ENCODE measurements at places on chromosomes 3 and 15. TPM values are rescaled to one million over a fixed set of nuclear protein-coding genes. Genes with fewer than 3 reads are reported as not detected.

DNA sequence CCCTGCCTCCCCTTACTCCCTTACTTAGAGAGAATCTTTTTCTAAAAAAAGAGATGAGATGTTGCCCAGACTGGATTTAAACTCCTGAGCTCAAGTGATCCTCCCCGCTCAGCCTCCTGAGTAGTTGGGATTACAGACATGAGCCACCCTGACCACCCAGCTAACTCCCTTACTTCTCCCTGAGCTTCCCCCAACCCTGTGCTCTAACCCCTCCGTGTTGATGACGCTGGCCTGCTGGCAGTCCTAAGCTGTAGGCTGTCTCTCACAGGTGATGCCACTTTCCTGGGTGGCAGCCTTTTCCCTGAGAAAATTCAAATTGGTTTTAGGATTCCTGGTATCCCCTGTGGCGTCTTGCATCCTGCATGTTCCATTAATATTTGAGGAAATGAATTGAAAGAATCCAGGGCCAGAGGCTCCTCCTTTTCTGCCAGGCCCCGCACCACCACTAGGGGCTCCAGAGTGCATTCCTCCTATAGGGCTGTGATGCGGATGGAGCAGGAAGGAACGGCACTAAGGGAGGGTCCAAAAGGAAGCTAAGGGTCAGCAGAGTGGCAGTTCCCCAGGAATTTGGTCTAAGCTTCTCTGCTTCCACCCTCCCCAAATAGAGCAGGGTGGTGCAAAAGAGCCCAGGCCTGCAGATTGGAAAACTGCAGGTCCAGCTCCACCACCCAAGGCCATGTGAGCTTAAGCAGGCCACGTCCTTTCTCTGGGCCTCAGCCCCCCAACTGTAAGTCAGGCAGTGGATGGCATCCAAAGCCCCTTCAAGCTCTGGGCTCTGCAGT, 101.1 kb downstream of the DAPK2 start:
- no peak for DNase-seq

DNA sequence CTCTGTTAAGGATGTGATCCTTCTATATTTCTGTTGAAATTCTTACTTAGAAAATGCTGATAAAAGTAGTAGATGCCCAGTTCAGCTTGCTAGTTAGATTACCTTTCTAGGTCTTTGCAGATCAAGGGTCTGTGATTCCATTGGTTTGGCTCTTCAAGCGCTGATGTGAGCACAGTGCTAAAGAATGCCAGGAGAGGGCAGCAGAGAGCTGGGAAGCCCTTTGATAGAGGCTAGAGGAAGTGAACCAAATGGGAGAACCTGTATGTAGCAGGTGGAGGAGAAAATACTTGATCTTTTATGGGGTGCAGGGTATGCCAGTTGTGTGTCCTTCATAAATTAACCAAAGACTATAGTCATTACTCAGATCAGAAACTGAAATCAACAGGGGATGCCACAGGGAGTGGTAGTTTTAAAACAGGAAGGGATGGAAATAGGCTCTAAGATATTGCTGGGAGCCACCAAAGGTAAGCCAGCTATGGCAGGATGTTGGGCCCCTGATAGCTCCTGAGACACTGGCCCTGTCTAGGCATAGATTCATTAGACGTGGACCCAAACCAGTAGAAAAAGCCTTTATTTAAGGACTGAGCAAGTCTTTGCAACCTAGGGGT, 677.4 kb downstream of the SQOR start:
- peak; percentile 11 for DNase-seq

GRCh38 chr15:57348081-57348480, 28.2 kb upstream of the CGNL1 start:
- DNase-seq = no peak

DNA sequence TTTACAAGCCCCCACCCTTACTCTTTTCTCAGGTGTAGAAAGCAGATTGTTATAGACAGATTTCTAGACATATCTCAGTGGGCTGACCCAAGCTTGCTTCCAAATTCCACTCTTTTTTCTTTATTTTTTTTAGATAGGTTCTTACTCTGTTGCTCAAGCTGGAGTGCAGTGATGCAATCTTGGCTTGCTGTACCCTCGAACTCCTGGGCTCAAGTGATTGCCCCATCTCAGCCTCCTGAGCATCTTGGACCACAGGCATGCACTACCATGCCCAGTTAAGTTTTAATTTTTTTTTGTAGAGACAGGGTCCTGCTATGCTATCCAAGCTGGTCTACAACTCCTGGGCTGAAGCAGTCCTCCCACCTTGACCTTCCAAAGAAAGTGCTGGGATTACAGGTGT, 53.5 kb upstream of the ADAMTS9 start:
- DNase-seq = no peak

- DNase-seq = no peak
Measured at GRCh38 chr3:189403194-189403593, 228.0 kb upstream of the TP63 start.

The ACKR4 gene
- total RNA-seq = 7.3 TPM

The CYP1A1 gene
- 0.54 TPM for total RNA-seq

The CYP1A2 gene
- total RNA-seq = not detected

The SAMMSON gene
- total RNA-seq = 25.3 TPM
